RKO (cell line): ENCODE measurements at places on chromosomes 5 and 9.

- DNase-seq = no peak
These were observed 4.3 kb upstream of the MRNIP start for GRCh38 chr5:179862891-179863290.

GRCh38 chr5:60447488-60447920 lies 252.5 kb downstream of the DEPDC1B start:
- DNase-seq = no peak

DNA sequence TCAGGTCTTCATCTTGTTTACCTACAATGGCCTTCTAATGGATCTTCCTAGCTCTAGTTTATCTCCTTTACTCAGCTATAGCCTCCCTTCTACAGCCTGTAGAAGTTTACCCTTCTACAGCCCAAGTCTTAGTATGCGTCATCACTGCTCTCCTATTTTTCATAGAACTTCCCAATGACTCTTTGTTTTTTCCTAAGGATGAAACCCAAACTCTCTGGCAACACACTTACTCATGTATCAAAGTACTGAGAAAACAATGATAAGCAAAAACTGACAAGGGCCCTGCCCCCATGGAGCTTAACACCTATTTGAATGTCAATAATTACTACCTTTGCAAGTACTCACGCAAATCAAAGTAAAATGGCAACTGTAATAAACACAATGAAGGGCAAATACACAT lies 33.7 kb downstream of the LEAP2 start:
- no peak for DNase-seq

DNA sequence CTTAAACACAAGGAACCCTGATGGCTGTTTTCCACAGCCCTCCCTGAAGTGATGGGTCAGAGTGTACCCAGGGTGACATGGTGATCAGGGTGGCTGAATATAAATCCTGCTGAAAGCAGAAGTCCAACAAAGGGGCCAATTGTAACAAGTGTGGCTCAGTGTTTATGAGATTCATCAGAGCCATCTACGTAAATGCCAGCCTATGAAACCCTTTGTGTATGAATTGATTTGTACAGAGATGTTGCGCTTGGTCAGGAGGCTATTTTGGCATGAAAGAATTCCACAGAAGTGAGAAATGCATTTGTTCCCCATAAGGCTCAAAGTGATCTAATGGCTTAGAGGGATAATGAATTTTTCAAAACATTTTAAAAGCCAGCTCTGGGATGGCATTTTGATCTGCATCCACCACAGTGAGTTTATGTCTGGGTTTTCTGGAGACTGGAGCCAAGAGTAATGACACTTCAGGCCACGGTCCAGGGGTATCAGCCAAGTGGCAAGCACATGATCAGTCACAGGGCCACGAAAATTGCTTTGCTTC lies 12.4 kb downstream of the PRUNE2 start:
- no peak for DNase-seq

DNA sequence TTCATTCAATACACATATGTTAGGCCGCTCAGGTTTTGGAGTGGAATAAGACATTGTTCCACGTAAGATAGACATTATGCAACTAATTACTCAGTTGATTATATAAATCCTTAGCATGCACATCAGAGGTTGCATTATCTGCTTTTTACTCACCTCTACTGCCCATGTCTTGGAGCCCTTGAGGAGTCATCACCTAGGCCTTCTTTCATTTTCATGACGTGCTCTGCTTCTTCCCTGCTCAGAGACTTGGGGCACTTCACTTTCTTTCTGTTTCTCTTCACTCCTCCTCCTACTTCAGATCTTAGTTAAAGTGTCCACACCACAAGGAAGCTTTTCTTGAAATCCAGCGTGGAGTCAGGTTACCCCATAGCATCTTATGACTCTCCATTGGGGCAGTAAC lies 241.1 kb downstream of the TLR4 start:
- DNase-seq = no peak

DNA sequence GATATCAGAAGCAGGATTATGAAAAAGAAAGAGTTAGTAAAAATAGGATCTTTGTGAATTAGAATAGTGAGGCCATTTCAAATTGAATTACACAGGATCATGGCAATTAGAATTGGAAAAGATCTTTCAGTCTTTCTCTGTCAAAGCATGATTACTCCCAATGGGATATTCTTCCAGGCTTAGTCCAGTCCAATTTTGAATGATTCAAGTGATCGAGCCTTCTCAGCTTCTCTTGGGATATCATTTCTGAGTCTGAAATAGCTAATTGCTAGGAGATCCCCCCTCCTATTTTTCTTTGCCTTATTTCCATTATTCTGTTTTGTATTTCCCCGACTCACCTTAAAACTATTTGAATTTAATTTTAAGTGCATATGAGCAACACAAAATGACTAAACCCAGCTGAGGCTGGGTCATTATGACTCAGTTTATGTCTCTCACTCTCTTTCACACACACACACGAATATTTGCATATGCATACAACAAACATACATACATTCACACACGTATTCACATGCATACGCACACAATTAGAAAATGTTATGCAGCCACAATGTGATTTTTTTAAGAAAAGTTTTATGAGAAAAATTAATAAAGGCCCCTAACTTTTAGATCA lies 34.8 kb upstream of the EFNA5 start:
- peak; percentile 77 for DNase-seq

- peak; percentile 84 for DNase-seq
These were observed 162.6 kb downstream of the GLIS3 start for GRCh38 chr9:4137234-4137633.

DNA sequence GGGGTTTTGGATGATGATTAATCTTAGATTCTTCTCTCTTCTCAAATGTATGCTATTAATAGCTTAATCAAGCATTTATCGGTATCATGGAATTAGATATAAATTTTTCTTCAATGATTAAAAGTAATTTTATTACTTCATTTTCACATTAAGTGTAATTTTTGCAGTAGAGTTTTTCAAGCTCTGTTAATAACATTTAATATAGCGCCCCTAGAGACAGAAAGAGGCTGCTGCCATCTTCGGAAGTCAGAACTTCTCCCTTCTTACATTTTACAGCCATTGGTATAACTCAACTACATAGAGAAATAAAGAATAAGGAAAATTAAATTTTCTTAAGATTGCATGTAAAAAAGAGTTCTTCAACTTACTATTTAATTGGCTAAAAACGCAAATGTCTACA lies 540.3 kb downstream of the GABRG2 start:
- peak; percentile 14 for DNase-seq

DNA sequence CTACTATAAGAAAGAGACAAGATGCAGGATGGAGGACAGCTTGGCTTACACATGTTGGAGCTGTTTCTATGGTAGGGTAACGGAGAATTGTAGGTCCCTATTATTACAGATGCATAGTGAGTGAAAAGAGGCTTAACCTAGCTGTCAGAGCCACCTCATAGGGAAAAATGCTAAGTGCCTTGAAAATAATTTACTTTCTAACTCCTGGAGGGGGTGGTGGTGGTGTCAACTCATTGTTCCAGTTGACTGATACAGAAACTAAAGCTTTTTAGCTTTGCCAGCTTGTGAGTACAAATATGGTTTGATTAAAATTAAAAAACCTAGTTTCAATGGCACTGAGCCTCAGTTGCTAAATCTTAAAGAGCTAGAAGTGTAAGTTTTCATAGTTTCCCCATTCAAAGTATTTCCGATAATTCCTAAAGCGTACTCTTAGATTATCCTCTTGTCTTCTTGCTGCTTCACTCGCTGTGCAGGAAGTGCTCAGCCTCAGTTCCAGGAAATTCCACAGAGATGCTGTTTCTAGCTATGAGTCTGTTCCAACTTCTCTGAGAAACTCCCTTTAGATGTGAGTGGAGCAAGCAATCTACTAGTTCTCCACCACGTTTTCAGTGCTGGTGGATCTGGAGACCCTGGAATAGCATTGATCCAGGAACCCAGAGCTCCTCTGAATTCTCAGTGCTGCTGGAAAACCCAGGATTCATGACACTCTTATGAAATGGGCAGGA lies 265.2 kb downstream of the DMAC1 start:
- DNase-seq = no peak

DNA sequence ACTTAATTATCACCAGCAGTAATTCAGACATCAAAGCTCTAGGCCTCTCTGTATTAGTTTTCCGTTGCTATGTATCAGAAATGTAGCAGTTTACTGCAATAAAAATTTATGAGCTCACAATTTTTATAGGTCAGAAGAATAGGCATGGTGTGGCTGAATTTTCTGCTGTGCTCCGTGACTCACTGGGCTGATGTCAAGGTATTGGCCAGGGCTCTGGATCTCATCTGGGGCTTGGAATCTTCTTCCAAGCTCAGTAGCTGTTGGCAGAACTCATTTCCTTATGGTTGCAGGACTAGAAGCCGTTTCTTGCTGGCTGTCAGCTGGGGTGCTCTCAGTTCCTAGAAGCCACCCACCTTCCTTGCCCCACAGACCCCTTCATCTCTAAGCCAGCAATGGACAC lies 66.3 kb downstream of the PSAT1 start:
- no peak for DNase-seq

- DNase-seq = no peak
These were observed 27.0 kb downstream of the PLPPR1 start for GRCh38 chr9:101055516-101055915.

- no peak for DNase-seq
These were observed 80.8 kb upstream of the OSMR start for GRCh38 chr5:38764937-38765391.

GRCh38 chr5:181189363-181189961 lies 15.5 kb downstream of the TRIM7 start:
- peak; percentile 88 for DNase-seq

- DNase-seq = peak; percentile 21
These were observed 29.6 kb upstream of the SLC9A3 start for GRCh38 chr5:553874-554273.

GRCh38 chr9:73979894-73980264 lies 517.3 kb upstream of the RORB start:
- DNase-seq = no peak
